ENCODE measurements at places on chromosomes 16 and 17.

GRCh38 chr16:70433458-70434103, 5.3 kb downstream of the ST3GAL2 start:
- DNase-seq: peak; percentile 90

DNA sequence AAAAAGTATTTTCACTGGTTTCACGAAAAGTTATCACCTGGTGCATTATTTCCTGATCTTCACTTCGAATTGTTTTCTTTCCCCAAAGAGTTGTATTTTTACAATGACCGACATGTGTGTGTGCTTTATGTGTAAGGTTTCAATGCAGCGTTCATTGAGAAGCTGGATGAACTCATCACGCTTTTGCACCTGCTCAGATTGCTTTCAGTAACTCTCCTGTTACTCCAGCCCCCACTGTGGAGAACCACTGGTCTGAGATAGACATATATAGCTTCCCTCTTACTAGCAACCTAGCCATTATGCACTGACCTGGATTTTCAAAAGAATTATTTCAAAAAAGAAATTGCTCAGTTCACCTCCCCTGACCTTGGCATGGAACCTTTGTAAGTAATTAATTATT, 178.3 kb upstream of the CHMP6 start:
- no peak for DNase-seq

- DNase-seq: no peak
These were observed 51.4 kb upstream of the ARHGAP44 start for GRCh38 chr17:12737740-12738469.

GRCh38 chr16:3065069-3065741, at the start of gene IL32:
TSS of gene IL32 (plus strand) at chr16:3065640. CDS start at chr16:3065812, 172 bp downstream.
- DNase-seq: peak; percentile 84

- peak; percentile 58 for DNase-seq
These were observed 220.3 kb upstream of the IRX3 start for GRCh38 chr16:54506741-54507500.

GRCh38 chr17:1707107-1707506, 3.1 kb downstream of the TLCD2 start:
- no peak for DNase-seq

DNA sequence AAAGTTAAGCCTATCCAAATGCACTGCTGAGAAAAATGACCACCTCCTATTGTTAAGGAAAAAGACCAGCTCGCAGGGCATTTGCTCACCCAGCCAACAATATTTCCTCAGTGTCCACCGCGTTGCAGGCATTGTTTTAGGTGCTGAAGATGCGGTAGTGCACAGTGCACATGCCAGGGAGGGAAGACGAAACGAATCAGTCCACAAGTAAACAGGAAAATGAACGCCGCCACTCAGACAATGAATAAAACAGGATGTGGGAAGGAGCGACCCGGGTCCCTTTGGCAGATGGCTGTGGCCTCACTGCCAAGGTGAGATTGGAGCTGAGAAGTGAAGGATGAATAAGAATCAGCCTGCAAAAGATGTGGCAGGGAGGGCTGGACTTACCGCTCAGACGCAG, 249.2 kb downstream of the FOXL1 start:
- no peak for DNase-seq

DNA sequence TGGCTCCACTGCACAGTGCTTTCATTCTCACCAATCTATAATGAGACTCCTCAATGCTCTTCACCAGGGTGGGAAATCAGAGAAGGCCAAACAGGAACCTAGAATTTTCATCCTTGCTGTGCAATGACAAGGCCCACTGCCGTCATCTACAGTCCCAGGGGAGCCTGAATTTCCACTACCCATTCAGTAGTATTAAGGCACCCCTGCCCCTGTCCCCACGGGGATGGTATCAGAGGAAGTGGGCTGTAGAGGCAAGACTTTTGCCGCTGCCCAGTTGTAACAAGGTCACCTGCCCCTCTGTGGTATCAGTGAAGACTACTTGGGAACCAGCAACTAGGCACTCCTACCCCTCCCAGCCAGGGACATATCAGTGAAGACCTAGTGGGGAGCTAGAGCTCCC, 104.5 kb downstream of the C16orf78 start:
- DNase-seq: no peak

- no peak for DNase-seq
These were observed 356.0 kb downstream of the CA10 start for GRCh38 chr17:51802544-51802943.

DNA sequence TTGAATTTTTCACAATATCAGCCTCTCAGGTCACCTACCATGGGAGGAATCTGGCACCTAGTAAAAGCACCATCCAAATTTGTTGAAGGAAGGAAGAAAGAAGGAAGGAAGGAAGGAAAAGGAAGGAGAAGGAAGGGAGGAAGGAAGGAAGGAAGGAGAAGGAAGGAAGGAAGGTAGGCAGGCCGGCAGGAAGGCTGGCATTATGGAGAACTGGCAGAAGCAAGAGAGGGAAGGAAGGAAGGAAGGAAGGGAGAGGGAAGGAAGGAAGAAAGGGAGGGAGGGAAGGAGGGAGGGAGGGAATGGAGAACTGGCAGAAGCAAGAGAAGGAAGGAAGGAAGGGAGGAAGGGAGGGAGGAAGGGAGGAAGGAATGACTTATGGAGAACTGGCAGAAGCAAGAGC, 24.3 kb downstream of the WSCD1 start:
- DNase-seq: no peak

- peak; percentile 91 for DNase-seq
These were observed 62.1 kb downstream of the CRISPLD2 start for GRCh38 chr16:84881702-84882521.

GRCh38 chr16:50036426-50036825, 11.4 kb downstream of the CNEP1R1 start:
- DNase-seq: no peak

DNA sequence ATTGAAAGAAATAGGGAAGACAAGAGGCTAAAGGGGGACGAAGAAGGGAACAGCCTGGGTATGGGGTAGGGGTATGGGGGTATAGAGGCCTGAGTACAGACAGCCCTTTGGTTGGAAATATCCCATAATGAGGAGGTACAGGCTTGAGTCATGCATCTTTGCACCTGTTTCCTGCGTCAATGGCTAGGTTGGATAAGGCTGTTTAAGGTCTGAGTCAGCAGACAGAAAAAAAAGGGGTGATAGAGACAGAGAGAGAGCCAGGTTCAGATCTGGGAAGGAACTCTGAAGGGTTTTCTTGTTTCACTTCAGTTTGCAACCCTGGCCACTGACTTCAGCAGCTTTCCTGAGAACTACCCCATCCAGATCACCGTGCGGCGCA, 8.5 kb downstream of the FNDC8 start:
- DNase-seq: peak; percentile 40

- DNase-seq: no peak
These were observed 827.6 kb upstream of the KIF2B start for GRCh38 chr17:52995147-52995546.

Measured in cardiac fibroblast (primary cell).